ENCODE measurements at places on chromosomes 16 and 17.

DNA sequence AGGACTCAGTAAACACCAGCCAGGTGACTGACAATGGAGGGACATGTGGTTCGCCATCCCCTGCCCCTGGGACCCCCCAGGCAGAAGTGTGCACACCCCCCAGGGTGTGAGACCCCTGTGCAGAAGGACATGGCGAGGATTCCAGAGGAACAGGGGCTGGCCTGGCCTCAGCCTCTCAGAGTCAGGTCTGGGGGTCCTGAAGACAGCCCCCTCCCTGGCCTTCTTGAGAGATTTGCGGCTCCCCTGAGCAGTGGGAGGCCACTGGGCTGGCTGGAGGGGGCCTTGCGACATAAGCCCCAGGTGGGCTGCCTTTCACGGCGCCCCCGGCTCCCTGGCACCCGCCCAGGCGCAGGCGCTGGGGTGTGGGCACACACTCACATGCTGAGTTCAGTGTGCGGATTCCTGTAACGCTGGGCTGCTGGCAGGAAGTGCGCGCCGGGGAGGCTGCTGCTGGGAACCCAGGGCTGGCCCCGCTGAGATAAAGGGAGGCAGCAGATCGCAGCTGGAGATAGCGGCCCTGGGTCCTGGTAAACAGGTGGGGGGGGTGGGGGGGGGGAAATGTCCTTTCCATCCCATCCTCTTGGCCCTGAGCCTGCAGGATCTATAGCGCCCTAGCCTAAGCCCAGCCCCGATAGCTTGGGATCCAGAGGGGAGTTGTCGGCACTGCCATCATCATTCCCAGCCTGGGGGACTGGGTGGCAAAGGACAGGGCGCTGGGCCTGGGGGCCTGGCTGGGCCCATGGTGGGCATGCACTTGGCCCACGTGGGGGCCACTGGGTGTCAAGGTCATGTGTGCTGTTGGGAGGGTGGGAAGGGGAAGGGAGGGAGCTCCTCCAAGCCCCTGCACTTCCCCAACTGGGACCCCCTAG, 27.1 kb downstream of the TMEM235 start:
- peaks cover 22% of the 10 kb centered on the region for H3K4me1 ChIP-seq
- peak overlapping the region; percentile 77 for H3K4me3 ChIP-seq
- H3K27me3 ChIP-seq: no peaks in the 10 kb centered on the region
- H3K36me3 ChIP-seq: no peaks in the 10 kb centered on the region

- H3K27ac ChIP-seq: no peak overlapping the region
- H3K4me3 ChIP-seq: no peak overlapping the region
- DNase-seq: no peak
- no peaks in the 10 kb centered on the region for H3K36me3 ChIP-seq
Observed at GRCh38 chr17:68972119-68972704, 17.0 kb upstream of the ABCA8 start.

DNA sequence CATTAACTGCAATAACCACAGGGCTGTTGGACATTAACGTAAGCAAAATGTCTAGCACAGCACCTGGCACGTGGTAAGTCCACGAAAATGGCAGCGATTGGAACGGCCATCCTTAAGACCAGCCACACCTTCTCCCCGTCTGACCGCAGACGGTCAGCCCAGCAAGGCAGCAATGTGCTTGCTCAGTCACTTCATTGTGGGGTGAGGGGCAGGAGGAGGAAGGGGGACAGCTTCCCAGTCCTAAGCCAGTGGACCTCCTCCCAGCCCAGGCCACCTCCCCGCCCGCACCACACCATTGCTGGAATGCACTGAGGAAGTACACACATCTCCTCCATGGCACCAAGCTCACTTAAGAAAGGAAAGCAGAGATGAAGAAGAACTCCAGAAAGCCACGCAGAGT, 8.6 kb upstream of the MYLK3 start:
- H3K4me1 ChIP-seq: no peaks in the 10 kb centered on the region
- no peak for DNase-seq
- no peaks in the 10 kb centered on the region for H3K27me3 ChIP-seq
- H3K27ac ChIP-seq: no peak overlapping the region
- H3K36me3 ChIP-seq: no peaks in the 10 kb centered on the region
- H3K4me3 ChIP-seq: no peak overlapping the region

GRCh38 chr17:11140501-11140900, 100.5 kb upstream of the SHISA6 start:
- H3K36me3 ChIP-seq: no peaks in the 10 kb centered on the region
- H3K27me3 ChIP-seq: peaks cover 11% of the 10 kb centered on the region
- H3K4me1 ChIP-seq: no peaks in the 10 kb centered on the region
- no peak for DNase-seq
- H3K4me3 ChIP-seq: no peak overlapping the region

- H3K27me3 ChIP-seq: no peaks in the 10 kb centered on the region
- H3K4me1 ChIP-seq: no peaks in the 10 kb centered on the region
- H3K4me3 ChIP-seq: no peak overlapping the region
- H3K27ac ChIP-seq: no peak overlapping the region
- H3K36me3 ChIP-seq: peaks cover 53% of the 10 kb centered on the region
- DNase-seq: no peak
Observed at GRCh38 chr16:47374629-47375028, 86.2 kb downstream of the ITFG1 start.

- DNase-seq: no peak
- H3K4me3 ChIP-seq: no peak overlapping the region
- H3K36me3 ChIP-seq: no peaks in the 10 kb centered on the region
- peak overlapping the region; percentile 57 for H3K27ac ChIP-seq
- H3K27me3 ChIP-seq: no peaks in the 10 kb centered on the region
Observed at GRCh38 chr16:68013440-68013839, 2.3 kb downstream of the DPEP2NB start.

Data from activated naive CD8-positive, alpha-beta T cell treated with anti-CD3 and anti-CD28 coated beads for 36 hours (primary cell).